Endothelial cell of umbilical vein (primary cell): ENCODE measurements at places on chromosomes 2 and 18. TPM values are rescaled to one million over a fixed set of nuclear protein-coding genes. Genes with fewer than 3 reads are reported as not detected.

DNA sequence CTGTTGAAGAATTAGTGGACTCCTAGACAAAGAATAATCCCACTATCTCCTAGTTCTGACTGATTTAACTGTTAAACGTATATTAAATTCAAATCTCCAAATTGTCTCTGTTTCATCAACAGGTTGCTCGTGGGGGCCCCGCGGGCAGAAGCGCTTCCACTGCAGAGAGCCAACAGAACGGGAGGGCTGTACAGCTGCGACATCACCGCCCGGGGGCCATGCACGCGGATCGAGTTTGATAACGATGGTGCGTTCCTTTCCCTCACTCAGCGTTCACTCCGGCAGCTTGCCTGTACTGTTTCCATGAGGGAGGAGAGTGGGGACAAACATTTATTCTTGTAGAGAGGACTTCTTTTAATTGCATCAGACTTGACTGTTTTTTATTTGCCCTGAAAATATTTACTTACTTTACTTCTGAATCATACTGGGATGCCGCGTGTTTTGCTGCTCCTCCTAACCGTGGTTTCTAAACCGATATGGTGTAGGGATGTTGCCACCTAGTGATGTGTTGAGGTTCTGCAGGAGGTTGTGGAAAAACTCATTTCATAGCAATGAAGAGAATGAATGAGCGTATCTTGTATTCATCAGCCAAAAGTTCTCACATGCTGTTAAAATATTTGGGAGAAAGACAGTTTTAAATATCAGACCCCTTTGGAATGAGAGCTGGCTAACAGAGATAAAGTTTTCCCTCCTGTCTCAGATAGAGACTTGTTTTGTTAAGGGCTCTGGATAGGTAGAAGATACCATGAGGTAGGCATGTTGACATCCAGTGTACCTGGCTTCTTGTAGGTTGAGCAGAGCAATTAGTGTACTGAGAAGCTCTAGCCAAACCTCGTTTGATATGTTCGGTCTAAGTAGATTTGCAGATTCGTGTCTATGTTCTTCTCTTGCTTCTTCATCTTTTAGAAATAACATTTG, 38.3 kb downstream of the ITGA6 start:
- peak; percentile 79 for DNase-seq

DNA sequence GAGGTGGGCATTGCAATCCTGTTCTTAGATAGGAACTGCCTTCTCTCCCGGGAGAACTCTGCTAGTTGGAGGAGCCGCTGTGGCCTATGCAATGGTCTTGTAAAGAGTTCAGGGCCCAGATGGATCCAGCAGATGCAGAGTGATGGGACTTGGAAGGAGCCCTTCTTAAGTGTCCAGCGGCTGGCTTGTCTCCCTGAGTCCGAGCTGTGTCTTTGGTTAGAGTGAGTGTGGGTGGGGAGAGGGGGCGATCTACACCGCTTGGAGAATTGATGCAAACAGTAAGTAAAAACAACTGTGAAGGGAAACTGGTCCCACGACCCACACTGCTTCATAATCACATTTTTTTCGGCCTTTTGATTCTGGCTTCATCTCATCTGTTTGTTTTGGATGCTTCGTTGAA, 89.8 kb upstream of the CYRIA start:
- no peak for DNase-seq

KLHL41 gene
- polyA plus RNA-seq: 0.05 and 0.08 TPM in 2 replicates

- DNase-seq: peak; percentile 30
Observed at GRCh38 chr18:44651478-44651877, 29.2 kb upstream of the SETBP1 start.

- DNase-seq: no peak
Observed at GRCh38 chr2:112310906-112311305, 35.5 kb downstream of the ZC3H6 start.

GRCh38 chr2:204982303-204982702, 437.0 kb downstream of the PARD3B start:
- no peak for DNase-seq

GRCh38 chr2:177306550-177306949, 42.0 kb upstream of the NFE2L2 start:
- DNase-seq: no peak

REG3A gene
- not detected in 2 replicates for polyA plus RNA-seq

DNA sequence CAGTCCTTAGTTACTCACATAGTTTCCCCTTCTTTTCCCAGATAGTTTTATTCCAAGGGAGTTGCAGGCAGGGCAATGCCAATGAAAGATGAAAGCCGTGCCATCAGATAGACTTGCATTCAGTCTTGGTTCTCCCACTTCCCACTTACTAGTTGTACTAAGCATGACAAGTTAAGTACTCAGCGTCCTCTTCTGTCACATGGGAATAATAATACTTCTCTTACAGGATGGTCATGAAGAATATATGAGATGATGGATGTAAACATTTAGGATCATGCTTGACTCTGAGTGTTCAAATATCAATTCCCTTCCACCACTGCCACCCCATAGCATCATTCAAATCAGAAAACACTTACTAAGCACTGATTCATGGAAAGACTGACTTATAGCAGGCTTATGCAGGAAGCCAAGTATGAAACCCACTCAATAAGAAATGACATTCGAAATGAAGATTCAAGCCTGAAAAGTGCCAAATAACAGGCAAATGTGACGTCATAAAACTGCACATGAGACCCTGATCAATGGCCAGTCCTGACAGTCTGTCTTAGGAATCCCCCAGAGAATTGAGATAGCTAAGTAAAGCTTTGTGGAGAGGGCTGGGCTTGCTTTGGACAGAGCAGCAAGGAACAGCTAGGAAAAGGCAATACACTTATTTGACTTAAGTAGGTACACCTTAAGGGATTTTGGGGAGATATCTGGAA, 11.1 kb upstream of the EVA1A start:
- no peak for DNase-seq

DNA sequence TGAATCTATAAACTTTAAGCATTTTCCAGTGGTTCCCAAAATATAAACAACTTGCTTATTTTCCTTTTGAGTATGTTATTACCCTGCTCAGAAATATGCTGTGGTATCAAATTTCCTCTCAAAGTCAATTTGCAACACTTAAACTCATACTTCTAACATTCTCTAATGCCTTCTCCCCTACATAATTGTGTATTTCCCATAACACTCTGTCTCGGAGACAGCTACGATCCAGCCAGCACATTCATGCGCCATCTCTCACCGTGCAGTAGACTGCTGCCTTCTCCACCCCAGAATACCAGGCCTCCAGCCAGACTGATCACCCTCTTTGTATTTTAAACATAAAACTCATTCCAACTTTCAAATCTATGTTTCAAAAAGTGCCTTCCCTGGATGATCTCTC, 41.8 kb downstream of the TIMM21 start:
- no peak for DNase-seq

STPG4 gene
- polyA plus RNA-seq: not detected in 2 replicates

- DNase-seq: peak; percentile 37
Observed at GRCh38 chr2:190882856-190883582, 2.4 kb downstream of the GLS start.

- DNase-seq: no peak
Observed at GRCh38 chr2:181586569-181587081, 70.3 kb downstream of the CERKL start.

DNA sequence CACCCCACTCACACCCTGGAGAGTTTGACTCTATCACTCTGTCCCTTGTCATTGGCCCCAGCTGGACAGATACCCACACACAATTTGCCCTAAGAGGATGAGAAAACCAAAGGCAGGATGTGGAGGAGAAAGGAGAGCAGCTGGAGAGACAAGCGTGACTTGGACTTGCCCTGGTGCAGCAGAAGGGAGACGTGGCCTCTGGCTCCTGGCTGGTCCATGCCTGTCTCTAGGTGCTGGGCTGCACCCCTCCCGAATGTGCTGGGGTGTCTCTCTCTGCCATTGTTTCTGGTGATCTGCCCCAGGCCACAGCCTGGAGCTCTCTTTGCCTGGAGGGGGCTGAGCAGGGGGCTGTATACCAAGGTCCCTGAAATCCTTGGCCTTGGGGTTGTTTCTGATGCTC, 88.7 kb upstream of the HDAC4 start:
- DNase-seq: no peak

CD302 gene
- 9.0 and 10.4 TPM in 2 replicates for polyA plus RNA-seq

DNA sequence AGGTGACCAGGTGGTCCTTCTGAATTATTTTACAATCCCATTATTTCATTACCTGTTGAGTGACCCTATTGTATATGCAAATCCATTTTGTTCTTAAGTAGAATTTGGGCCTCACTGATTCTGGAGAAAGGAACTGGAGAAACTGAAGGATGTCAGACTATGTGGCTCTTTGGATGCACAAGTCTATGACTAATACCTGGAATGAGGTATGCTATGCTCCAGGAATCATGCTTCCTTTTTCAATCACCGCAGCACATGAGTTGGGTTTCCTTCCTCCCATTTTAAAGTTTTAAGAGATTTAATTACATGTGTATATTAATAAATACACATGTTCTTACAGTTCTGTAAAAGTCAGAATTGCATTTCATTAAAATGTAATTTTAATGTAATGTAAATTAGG, 253.9 kb upstream of the VWC2L start:
- DNase-seq: no peak

WNT6 gene
- not detected in 2 replicates for polyA plus RNA-seq

GNAL gene
- 0.03 and 0.07 TPM in 2 replicates for polyA plus RNA-seq

- DNase-seq: peak; percentile 84
Observed at GRCh38 chr2:112048887-112049286, 6.2 kb upstream of the TMEM87B start.

BOLL gene
- polyA plus RNA-seq: not detected in 2 replicates

HOXD13 gene
- polyA plus RNA-seq: not detected in 2 replicates

GBX2 gene
- polyA plus RNA-seq: 2.4 and 3.0 TPM in 2 replicates

- DNase-seq: no peak
Observed at GRCh38 chr2:154370873-154371272, 327.6 kb upstream of the KCNJ3 start.

GRCh38 chr18:73292156-73292555, 424.4 kb upstream of the NETO1 start:
- DNase-seq: no peak

GRCh38 chr2:168566974-168567665, 111.0 kb downstream of the CERS6 start:
- DNase-seq: no peak

GRCh38 chr2:18299423-18300212, 260.8 kb downstream of the RDH14 start:
- peak; percentile 94 for DNase-seq

GRCh38 chr2:20634507-20635112, 16.3 kb downstream of the HS1BP3 start:
- DNase-seq: no peak

- no peak for DNase-seq
Observed at GRCh38 chr18:62460851-62461300, 61.9 kb upstream of the ZCCHC2 start.

LBX2 gene
- 2.8 and 4.0 TPM in 2 replicates for polyA plus RNA-seq

ASXL3 gene
- polyA plus RNA-seq: 0.07 and 0.13 TPM in 2 replicates
